Immature natural killer cell (primary cell): ENCODE measurements at places on chromosomes 6 and 20.

DNA sequence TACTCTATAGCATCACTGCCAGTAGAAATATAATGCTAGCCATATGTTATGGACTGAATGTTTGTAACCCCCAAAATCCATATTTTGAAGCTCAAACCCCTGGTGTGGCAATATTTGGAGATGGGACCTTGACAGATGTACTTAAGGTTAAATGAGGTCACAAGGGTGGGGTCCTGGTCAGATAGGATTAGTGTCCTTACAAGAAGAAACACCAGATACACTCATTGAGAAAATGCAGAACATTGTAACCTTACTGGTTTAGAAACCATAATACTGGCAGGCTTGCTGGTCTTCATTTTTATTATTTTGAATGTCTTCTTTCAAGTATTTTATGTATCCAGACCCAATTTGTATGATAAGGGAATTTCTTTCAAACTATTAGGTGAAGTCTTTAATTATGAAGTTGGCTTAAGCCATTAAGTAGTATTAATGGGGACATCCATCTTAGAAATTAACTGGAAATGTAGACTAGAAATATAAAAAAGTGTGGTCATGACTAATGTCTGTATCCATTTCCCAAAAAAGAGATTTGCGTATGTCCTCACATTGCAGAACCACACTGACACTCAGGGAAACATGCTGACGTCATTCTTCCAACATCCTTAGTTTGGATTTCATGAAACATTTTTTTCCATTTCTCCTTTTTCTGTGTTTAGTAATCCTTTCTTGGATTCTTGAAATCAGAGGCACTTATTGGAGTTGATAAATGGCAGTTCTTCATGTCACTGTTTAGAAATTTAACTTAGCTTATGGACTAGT is 32.4 kb downstream of the SLC16A10 start:
- no peak for DNase-seq

- DNase-seq = no peak
Measured at GRCh38 chr6:46638650-46639049, 14.0 kb downstream of the CYP39A1 start.

GRCh38 chr6:24445704-24446103 is 43.0 kb downstream of the MRS2 start:
- no peak for DNase-seq

DNA sequence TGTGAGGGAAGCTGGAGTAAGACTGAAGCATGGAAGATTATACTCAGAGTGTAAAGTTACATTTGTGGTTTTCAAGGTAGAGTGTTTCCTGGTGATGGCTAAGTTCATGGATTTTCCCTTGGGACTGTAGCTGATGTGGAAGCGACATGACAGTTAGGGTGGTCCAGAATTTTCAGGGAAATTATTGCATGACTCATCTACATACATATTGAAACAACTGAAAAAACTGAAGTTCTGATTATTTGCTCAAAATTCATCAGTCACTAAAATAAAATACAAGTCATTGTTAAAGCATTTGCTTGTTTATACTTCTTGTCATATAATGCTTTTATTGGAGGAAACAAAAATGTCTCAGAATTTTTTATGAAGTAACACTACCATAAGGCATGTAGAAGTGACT is 700.0 kb downstream of the RFPL4B start:
- no peak for DNase-seq

GRCh38 chr20:33693741-33694638 is 7.8 kb upstream of the E2F1 start:
- DNase-seq = no peak

DNA sequence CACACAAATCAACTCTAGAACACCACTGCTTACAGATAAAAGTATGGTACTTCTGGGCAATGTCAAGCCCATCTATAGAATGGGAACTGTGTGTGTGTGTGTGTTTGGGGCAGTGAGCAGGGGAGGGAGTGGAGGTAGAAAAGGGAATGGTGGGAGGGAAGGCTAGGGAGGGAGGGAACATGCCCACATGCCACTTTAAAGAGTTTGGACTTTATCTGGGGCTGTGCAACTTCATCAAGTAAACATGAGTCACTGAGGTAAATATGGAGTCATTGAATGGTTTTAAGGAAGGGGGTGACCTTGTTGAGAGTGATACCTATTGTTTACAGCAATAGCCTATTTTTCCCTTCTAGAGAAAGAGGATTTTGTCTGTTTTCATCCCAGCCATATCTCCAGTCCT is 22.5 kb upstream of the RNGTT start:
- DNase-seq = no peak

- no peak for DNase-seq
Measured at GRCh38 chr6:29696147-29697125, 15.5 kb upstream of the ZFP57 start.

GRCh38 chr20:41258474-41258873 is 59.1 kb downstream of the ZHX3 start:
- DNase-seq = no peak

- no peak for DNase-seq
Measured at GRCh38 chr6:119290306-119290705, 59.3 kb downstream of the MAN1A1 start.

DNA sequence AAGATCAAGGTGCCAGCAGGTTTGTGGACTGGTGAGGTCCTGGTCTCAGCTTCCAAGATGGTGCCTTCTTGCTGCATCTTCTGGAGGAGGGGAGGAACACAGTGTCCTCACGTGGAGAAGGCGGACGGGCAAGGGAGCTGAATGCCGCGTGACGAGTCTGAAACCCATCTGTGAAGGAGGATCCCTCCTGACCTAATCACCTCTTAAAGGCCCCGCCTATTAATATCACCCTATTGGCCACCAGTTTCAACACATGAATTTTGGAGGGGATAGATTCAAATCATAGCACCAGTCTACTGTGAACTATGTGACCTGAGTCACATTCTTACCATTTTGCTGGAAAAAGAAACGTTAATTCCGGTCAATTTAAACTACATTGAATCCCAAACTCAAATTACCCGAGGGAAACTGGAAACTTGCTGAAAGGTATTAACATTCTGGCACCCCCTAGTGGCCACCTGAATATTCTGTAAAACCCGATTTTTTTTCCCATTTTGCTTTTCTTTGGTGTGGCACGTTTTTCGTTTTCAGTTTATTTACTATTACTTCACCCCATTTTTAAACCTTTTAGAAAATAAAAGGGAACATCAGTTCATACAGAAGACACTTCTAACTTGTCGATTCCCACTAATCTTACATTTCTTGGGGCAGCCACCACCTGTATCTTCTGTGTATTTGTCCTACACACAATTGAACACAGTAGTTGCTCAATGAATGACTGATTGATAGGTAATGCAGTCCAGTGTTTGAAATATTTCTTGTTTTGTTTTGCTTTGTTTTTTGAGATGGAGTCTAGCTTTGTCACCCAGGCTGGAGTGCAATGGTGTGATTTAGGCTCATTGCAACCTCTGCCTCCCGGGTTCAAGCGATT is 17.9 kb upstream of the CCDC170 start:
- peak; percentile 48 for DNase-seq

DNA sequence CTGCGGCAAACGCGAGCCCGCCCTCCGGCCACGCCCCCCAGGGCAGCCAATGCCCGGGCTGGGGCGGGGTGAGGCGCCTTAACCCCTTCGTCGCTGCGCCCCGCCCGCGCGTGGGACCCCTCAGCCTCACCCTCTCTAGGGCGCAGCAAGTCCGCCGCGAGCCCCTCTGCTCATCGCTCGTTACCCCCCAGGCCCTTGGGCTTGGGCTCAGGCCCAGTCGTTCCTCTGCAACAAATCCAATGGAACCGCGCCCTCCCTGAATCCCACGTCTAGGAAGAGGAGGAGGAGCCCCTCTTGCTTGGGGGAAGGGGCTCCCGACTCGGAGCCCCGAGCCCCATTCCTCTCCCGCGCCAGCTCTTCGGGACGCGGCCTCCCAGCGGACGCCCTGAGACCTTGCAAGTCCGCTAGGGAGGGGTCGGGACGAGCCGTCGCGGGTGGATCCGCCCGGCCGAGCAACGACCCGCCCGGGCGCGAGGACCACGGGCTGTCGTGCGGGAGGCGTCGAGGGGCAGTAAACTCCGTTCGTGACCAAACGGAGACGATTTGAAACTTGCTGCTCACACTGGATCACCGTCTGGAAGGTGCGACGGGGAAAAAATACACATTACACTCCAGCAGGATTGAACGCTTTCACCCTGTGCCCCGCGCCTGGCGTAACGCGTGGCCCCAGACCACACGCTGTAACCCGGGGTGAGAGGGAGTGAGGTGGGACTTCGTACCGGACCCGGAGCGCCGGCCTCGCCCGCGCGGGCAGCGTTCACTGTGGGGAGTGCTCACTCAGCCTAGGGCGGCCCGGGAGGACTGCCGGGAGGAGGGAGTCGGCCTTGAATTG is 477 bp upstream of the LZTS3 start:
- peak; percentile 86 for DNase-seq

GRCh38 chr20:17482536-17482935 is 48.6 kb downstream of the BFSP1 start:
- no peak for DNase-seq
